A673 (cell line): ENCODE measurements at places on chromosomes 6 and 20. TPM values are rescaled to one million over a fixed set of nuclear protein-coding genes. Genes with fewer than 3 reads are reported as not detected.

GRCh38 chr20:574297-574942 is 30.8 kb upstream of the CSNK2A1 start:
- no peak for DNase-seq

DNA sequence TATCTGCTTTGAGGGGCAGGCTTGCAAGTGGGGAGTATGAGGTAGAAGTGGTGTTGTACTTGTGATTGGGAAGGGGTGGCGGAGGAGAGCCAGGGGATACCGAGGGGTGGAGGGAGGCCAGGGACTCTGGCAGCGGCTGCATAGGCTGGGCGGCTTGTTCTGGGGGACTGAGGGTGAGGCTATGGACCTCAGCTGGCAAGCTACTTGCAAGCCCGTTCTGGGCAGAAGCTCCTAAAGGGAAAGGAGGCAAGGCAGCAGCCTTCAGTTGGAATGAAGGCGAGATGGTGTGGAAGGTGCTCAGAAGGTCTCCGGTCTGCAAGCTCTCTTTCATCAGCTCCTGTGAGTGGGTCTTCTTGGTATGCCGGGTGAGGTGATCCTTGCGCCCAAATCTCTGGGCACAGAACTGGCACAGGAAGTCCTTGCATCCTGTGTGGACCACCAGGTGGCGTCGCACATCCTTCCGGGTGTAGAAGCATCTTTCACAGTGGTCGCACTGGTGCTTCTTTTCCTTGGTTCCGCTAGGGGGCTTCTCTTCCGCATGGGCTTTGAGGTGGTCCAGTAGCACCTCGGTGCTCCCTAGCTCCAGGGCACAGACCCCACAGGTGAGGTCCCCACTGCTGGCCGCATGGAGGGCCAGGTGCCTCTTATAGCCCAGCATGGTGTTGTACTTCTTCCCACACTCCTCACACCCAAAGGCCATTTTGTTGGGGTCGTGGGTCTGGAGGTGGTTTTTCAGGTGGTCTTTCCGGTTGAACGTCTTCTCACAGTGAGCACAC is 66.0 kb downstream of the PLAGL1 start:
- DNase-seq: peak; percentile 86

GRCh38 chr20:25242231-25242630 is 5.7 kb upstream of the PYGB start:
- DNase-seq: no peak

PDYN gene
- not detected in 2 replicates for total RNA-seq
